ENCODE measurements at places on chromosomes 6 and 20.
A peak's percentile ranks its signal among the peaks of the same experiment; 100 is the strongest.

DNA sequence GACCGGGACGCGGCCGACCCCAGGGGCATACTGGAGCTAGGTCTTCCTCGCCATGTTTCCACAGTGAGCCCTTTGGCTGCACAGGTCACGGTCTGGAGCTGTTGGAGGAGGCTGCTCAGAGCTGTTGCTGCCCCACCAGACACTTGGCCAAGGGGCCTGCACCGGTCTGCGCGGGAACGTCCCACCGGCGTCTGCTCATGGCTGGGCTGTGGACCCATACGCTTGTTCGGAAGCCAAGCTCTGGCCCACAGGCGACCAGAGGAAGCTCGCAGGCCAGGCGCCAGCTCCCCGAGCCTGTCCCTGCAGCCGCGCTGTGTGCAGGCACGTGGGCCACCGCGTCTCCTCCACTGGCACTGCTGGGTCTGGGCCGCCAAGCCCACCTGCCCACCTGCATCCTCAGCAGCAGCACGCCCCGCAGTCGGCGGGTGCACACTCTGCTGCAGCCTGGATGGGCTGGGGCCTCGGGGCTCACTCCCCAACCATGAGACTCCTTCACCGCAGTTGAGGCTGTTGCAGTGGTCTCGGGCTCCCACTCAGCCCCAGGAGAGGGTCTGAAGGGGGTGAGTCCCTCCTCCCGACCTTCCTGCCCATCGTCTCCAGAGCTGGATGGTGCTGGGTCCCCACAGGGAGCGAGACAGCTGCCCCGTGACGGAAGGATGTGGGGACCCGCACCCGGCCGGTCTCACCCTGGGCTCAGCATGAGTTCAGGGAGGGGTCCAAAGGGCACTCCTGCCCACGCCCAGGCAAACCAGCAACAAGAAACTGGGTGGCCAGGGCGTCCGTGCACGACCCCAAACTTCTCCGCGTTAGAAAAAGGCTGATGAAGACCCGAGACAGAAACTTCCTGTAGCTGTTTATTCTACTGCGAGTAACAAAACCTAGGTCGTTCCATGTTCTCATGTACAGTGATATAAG, 15.5 kb upstream of the TCFL5 start:
- no peak for DNase-seq

DNA sequence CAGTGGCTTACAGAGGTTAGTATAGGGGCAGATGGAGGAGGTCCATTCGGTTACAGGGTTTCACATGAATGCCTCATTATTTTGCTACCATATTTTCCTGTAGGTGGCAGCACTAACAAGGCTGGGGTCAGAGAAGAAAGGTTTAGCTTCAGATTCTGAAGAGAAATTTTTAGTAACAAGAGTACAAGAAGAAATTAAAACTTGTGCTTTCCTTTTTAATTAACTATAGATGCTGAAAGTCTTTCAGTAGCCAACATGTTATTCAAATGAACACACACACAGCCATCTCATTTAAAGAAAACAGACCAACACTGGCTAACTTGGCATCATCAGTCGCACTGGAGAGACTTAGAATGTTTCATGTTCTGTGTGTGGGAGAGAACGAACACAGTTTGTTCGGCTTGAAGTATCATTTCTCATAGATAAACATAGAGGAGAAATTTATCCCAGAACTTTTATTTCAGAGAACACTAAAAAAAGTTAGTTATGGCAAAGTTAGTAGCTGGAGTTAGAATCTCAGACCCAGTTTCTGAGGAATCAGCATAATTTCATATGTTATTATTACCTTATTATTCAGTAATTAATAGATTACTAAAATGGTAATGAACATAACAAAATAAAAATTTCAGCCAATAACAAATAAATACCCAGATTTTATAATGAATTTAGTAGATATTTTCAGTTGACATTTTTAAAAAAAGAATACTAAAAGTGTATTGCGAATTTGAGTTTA, 314.0 kb upstream of the RSPO3 start:
- peak; percentile 41 for DNase-seq

DNA sequence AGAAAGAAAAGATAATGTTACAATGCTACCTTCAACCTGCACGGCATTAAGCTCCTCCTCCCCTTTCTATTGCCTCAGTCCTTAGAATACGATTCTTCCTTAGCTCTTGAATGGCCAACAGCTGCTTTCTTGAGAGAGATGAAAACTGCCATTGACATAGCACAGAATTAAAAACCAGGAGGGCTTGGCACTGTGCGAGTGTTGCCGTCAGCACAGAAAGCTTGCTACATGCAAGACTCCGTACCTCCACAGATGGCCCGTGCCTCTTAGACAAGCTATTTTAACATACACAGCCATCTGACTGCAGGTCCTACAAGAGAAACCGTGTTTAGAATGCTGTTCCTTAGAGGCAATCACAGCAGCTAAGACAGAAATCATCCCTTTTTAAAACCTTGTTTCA, 51.7 kb downstream of the ALDH5A1 start:
- no peak for DNase-seq

DNA sequence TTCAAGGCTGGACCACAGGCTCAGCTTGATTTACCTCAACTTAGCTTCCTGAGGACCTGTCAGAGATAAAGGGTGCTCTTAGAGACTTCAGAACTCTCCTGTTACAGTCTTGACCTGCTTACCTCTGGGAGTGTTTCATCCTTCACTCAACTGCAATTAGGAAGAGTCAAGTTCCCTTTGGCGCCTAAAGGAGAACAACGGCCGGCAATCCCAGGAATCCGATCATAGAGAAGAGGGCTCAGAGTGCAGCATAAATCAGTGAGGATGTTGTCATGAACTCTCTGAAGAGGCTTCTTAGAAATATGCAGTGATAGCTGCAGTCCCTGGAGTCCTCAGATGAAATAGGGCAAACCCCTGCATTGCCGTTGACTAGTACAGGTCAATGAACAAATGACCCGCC, 36.4 kb downstream of the LYRM2 start:
- DNase-seq: no peak

DNA sequence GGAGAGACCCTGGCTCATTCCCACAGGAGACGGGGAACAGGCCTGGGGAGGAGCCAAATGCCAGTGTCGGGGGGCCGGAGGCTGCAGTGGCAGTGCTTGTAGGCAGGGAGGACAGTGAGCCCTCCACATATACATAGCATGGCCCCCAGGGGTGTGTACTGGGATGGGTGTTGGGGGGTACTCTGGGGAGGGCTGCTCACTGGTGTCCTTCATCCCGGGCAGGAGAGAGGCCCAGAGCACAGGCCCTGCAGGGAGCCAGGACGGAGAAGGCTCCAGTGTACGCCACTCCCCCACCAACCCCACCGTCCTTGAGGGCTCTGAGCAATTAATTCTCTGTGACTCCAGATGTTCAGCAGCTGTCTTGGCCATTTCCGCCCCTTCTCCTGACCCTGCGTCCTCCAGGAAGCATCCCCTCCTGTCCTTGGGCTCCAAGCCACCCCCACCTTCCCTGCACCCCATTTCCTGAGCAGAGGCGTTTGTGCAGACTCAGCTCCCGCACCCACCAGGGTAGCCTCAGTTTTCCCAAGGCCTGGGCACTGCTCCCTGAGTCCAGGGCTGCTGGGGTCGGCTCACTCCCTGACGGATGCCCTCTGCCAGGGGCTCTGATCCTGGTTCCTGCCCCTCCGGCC, 3.4 kb upstream of the ABHD16B start:
- no peak for DNase-seq

- no peak for DNase-seq
Measured at GRCh38 chr20:48631114-48632016, 196.4 kb downstream of the PREX1 start.

GRCh38 chr20:59571151-59571550, 33.2 kb upstream of the PHACTR3 start:
- no peak for DNase-seq

DNA sequence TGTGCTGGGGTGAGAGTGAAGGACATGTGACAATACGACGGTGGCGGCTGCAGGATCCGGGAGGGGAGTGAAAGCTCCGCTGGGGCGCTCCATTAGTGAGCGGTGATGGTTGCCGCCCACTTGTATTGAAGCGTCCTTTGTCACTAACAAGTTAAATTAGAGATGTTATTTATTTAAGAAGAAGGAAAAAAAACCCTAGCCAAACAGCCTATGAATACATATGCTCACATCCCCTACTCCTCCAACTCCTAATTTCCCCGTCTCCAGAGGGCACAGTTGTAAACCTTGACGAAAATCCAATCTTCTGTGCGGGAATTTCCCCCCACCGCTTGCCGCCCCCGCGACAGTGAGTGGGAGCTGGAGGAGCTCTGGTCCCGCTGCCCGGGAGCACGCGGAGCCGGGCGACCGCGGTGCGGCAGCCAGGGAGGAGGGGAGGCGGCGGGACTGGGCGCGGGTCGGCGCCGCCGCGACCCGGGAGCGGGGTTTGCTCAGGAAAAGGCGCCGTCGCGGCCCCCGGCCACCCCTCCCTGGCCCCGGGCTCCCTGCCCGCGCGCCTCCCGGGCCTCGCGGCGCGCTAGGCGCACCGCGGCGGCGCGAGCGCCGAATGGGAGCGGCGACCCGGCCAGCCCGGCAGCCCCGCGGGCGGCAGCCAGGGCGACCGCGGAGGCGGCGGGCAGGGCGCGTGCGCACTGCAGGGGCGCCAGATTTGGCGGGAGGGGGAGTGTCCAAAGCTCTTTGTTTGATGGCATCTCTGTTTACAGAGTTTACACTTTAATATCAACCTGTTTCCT, at the start of gene MYB:
MYB (plus strand) TSS at position 767 of the 791 bp plus-strand sequence. CDS start 206 bp downstream, outside the sequence.
- peak; percentile 93 for DNase-seq

DNA sequence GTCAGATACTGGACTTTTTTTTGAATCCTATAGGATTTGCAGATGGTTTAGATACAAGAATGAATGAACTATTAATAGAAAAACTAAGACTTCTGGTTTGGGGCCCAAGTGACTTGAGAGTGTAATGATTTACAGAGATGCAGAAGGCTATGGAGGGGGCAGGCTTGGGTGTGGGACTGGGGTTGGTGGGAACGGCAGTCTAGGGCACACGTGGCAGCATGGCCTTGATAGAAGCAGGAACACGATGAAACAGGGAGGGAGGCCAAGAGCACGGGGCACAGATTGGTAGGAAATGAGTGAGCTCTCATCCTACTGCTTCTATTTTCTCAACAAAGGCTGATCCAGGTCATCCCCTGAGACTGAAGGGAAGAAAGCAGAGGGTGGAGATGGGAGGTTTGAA, 3.4 kb upstream of the UST start:
- no peak for DNase-seq

DNA sequence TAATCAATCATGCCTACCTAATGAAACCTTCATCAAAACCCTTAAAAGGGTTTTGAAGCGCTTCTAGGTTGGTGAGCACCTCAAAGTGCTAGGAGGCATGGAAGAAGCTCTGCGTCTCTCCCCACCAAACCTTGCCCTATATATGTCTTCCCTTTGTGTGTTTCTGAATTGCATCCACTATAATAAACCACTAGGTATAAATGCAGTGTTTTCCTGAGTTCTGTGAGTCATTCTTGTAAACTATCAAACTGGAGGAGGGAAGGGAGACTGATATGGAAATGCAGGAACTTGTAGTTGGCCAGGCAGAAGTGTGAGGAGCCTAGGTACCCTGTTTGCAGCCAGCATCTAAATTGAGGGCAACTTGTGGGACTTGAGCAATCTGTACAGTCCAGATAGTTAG, 698.8 kb downstream of the DOK5 start:
- no peak for DNase-seq

DNA sequence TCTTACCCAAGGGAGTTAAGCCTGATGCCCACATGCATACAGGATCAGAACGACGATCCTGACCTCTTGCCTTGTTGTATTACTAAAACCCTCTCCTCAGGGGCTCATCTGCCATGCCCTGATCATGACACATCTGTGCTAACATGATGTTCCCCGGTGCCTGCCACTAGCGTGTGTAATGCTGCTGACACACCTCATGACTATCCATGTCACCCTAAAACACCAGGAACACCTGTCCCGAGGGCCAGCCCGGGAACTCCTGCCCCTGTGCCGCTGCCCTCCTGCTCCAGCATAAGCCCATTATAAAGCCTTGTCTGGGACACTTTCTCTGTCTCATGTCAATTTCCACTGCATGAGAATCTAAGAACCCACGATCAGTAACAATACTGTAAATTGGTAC, 7.6 kb downstream of the SERPINB6 start:
- no peak for DNase-seq

GRCh38 chr6:513961-514360, 122.4 kb downstream of the IRF4 start:
- DNase-seq: no peak

DNA sequence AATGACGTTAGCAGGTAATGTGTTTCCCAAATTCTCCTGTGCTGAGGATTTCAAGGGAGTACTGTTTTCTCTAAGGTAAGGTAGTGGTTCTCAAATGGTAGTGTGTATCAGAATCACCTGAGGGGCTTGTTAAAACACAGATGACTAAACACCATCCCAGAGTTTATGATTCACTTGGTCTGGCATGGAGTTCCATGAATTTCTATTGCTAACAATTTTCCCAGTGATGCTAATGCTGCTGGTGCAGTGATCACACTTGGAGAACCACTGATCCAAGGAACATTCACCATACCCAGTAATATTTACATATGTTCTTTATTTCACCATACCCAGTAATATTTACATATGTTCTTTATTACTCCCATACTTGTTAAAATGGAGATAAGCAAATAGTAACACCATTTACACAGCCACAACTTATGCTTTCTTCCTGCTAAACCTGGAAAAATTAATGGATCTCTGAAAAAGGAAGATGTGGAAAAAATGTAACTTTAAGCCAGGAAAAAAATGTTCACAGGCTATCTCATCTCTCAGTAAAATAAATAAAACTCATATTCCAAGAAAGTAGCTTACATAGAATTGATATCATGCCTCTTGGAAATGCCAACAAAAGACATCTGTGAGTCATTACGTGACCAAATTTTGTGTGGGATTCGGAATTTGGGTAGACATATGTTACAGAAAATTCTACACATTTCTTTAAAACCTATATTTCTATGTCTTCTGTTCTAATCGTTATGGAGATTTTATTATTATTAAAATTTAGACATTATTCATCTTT, 129.5 kb downstream of the MMUT start:
- DNase-seq: no peak

DNA sequence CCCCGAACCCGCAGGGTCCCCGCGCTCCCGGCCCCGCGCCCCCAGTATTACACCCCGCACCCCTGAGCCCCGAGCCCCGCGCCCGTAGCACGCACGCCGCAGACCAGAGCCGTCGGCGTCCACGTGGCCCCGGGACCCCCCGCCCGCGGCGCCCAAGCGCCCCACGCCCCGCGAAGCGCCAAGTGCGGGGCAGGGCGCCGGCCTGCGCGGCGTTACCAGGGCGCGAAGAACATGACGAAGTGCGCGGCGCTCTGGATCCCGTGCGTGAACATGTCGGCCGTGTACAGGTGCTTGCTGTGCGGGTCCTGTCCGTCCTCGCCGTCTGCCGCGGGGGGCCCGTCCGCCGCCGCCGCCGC, 312 bp downstream of the TXNDC5 start:
- DNase-seq: no peak

DNA sequence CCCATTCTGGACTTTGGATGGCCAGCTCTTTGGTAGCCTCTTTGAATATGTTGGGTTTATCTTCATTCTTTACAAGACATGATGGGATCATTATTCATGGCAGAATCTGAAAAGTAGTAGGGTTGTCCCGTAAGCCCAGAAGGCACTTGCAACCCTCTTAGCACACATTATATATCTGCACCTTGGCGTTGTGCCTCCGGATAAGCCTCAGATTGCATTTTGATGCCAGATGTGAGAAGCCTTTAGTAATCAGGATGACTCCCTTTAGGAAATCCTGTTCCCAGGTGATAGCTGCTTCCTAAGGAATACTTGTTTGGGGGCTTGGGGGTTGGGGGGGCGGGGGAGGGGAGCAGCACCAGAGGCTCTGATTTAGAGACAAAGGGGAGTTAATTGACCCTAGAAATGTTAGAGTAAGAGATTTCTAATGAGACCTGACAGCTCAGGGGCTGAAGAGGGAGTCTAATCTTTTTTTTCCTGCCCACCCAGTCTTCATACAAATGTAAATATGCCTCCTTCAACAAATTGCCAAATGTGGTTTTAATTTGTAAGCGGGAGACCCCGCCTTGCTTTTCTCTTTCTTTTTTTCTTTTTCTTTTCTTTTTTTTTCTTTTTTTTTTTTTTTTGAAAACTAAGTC, 55.1 kb downstream of the JAG1 start:
- no peak for DNase-seq
